ENCODE measurements at places on chromosomes 13 and 19. TPM values are rescaled to one million over a fixed set of nuclear protein-coding genes. Genes with fewer than 3 reads are reported as not detected.

LGALS4 gene
- total RNA-seq, result 0.34 TPM

VAV1 gene
- under 0.01 TPM for total RNA-seq

CAMSAP3 gene
- total RNA-seq, result not detected

ZNF208 gene
- total RNA-seq, result 0.09 TPM

KRTDAP gene
- total RNA-seq, result not detected

TNNI3 gene
- not detected for total RNA-seq

ZNF99 gene
- not detected for total RNA-seq

MAP2K2 gene
- 121 TPM for total RNA-seq

ZNF382 gene
- 2.4 TPM for total RNA-seq

PODNL1 gene
- total RNA-seq, result not detected

RHPN2 gene
- 9.6 TPM for total RNA-seq

PDE4A gene
- total RNA-seq, result 1.8 TPM

POU2F2 gene
- total RNA-seq, result 0.11 TPM

FUT3 gene
- total RNA-seq, result not detected

EID2 gene
- total RNA-seq, result 15.0 TPM

Measured in dermis lymphatic vessel endothelial cell (primary cell).